Left renal cortex interstitium (tissue), 4 donors: ENCODE measurements at places on chromosomes 7 and 10. TPM values are rescaled to one million over a fixed set of nuclear protein-coding genes. Genes with fewer than 3 reads are reported as not detected.

GRCh38 chr10:80104066-80104926 is 25.8 kb downstream of the TMEM254 start:
- no peak for DNase-seq

GRCh38 chr10:99532687-99533495 is at the start of gene NKX2-3:
Gene NKX2-3 (plus strand): TSS chr10:99532942. CDS start chr10:99533132, 190 bp downstream.
- DNase-seq, result no peak

- DNase-seq, result no peak
Measured at GRCh38 chr10:68043030-68043429, 32.1 kb downstream of the HERC4 start.

- peak; percentile 68 for DNase-seq
Measured at GRCh38 chr7:76294344-76295024, 8.0 kb upstream of the HSPB1 start.

GRCh38 chr7:38679419-38679818 is 48.2 kb upstream of the AMPH start:
- DNase-seq, result no peak

GRCh38 chr7:73683788-73684693 is 644 bp downstream of the BUD23 start:
- DNase-seq, result no peak

DNA sequence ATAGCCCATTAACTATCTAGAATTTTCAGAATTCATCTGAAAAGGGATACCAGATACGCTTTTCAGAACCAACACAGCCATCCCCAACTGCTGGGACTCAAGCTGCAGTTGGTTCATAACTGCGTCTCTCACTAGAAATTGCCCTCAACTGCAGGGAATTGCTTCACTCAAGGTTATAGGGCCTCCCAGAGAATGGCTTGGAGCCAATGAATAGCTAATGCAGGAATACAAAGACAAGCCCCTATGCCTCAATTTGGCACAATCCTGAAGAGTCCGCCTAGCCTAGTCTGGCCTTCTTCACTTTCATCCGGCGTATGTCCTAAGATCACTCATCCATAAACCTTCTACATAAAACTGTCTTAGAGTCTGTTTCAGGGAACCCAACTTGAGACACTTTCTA is 164.0 kb downstream of the SKAP2 start:
- no peak for DNase-seq

DNA sequence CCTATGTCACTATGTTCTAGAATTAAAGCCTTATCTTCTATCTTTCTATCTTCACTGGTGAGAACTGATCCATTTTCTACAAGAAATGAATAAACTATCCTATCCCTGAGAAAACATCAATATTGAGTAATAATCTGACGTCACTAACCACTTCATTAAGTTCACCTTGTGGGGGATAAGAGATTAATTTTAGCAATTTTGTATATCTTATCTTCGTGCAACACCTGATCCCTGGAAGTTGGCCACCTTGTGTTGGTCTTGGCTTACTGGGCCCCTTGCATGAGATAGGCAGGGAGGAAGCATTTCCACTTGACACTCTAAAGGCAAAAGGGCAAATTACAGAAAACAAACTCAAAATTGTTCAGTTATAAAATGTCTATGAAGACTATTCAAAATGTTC is 20.1 kb upstream of the OR6B1 start:
- DNase-seq, result no peak

DNA sequence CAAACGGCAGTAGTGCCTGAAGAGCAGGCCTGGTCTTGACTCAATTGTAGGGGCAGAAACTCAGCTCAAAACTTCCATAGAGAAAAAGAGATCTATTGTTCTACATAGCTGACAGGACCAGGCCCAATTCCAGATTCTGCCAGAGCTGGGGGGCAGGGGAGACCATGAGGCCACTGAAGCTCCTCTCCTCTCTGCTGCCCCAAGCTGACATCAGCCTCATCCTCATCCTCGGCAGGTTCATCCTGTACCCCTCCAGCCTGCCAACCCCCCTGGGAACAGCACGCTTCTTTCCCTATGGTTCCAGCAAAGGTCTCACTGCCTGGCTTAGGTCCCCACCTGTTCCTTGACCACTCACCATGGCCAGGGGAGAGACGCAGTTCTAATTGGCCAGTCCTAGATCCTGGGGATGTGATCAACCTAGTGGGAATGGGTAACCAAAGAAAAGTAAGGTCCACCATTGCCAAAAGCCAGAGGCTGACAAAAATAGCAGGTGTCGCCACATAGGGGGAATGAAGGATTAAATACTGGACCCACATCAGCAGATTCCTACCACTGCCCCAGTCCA is 42.9 kb downstream of the CCDC3 start:
- DNase-seq, result no peak

DNA sequence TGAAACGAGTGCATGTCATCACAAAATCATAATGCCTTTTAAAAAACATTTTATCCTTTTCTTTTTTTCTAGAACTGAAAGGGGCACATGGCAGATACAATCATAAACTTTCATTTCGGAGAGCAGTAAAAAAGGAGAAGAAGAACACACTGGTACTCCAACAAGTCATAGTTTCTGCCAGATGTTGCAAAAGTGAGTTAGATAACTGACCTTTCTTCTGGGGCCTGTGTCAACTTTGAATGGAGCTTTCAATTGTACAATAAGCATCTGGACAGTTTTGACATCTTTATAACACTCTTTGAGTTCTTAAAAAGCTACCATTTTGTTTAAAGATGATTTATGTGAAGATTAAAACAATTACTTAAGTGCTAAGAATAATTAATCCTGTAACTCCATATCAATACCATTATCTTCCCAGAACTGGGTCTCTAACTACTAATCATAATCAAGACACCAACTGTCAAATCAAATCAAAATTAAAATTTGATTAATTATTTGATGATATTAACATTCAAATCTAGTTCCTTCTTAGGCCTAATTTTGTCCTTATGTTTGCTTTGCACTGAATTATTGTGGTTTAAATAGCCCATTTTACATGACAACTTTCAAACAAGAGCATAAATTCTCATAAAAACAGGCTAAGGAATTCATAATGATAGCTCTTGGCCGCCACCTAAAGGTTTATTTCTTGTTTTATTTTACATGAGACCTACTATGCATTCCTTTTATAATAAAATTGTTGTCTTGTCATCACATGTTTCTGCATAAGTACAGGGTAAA is 19.5 kb upstream of the ITGB8 start:
- no peak for DNase-seq

DNA sequence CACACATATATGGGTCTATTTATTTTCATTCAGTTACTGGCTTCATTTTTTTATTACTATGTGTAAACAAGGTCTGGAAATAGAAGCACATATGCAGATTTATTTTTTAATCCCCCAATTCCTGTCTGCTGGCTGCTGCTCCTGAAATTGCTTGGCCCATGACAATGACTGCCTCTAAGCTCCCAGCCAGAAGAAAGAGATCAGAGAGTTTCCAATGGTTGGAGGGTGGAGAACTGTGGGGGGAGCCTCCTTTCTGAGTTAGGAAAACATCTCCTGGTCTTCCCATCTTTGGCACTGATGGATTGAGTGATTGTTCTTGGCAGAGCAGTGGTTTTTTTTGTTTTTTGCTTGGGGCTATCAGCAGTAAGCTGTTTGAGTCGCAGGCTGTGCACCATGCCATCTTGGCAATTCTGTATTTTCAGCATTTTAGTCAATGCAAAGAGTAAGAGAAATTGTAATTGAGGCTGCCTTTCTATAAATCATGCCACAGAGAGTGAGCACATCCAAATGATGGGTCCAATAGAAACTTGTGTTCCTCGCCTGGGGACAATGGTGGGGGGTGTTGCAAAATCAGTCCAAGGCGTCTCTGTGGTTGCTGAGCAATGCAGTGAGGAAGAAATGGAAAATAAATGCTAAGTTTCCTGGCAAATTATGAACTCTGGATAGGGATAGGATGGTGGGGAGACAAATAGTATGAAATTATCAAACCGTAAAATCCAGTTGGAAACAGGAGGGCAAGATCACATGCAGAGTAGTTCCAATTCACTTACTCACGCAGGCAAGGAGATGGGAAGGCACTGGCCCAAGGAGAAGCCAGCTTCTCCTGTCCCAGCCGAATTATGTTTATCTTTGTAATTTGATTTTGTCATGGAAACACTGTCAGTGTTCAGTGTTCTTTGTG is 382.4 kb downstream of the SORCS3 start:
- no peak for DNase-seq

GRCh38 chr10:63702092-63702491 is 180.9 kb downstream of the REEP3 start:
- no peak for DNase-seq

GRCh38 chr7:42138691-42139090 is 98.3 kb downstream of the GLI3 start:
- DNase-seq, result no peak

DNA sequence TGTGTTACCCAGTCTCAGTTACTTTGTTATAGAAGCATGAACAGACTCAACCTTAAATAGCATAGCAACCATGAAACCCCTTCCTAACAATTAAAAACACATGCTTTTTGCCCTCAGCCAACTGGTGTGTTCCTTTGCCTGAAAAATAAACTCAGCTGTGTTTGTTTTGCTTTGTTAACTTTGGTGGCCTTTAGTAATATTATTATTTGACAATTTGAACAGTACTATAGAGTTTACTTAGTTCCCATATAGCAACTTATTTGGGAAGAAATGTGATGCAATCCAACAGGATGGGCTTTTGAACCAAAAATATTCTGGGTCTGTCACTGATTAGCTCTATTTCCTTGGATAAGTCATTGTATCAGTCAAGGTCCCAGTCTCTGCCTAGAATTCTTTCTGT is 22.5 kb upstream of the MKLN1 start:
- no peak for DNase-seq

- DNase-seq, result no peak
Measured at GRCh38 chr10:13899941-13900340, 313.2 kb downstream of the PRPF18 start.

DNA sequence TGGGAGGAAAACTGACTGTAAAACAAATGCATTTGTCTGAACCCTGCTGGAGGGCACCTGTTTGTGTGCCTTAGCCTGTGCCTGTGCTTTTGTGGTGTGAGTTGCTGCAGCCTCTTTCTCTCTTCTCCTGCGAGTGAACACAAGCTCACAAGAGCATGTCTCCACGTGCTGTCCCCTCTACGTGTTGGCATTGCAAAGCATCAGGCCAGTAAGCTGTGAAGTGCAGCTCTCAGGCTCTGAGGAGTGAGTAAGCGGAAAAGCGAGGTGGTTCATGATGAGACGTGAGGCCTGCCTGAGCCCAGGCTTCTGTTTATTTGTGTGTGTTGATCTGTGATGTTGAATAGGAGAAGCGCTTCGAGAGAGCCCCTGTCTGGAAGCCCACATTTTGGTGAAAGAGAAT is 85.6 kb upstream of the PDCD4 start:
- no peak for DNase-seq

Gene WEE2
- polyA plus RNA-seq, result 0.54 TPM

Gene SVOPL
- 3.9 TPM for polyA plus RNA-seq

Gene COL26A1
- polyA plus RNA-seq, result 33.4 TPM
